Suppressor macrophage (primary cell): ENCODE measurements at places on chromosomes 1 and 21.

- peak; percentile 46 for DNase-seq
These were observed 72.3 kb upstream of the CAPZB start for GRCh38 chr1:19557609-19558051.

GRCh38 chr1:18041685-18042355 lies 65.8 kb upstream of the IGSF21 start:
- no peak for DNase-seq

GRCh38 chr1:27634177-27634984 lies 604 bp downstream of the FGR start:
- DNase-seq, result peak; percentile 86

- DNase-seq, result no peak
These were observed 5.9 kb upstream of the BRWD1 start for GRCh38 chr21:39319251-39319756.

DNA sequence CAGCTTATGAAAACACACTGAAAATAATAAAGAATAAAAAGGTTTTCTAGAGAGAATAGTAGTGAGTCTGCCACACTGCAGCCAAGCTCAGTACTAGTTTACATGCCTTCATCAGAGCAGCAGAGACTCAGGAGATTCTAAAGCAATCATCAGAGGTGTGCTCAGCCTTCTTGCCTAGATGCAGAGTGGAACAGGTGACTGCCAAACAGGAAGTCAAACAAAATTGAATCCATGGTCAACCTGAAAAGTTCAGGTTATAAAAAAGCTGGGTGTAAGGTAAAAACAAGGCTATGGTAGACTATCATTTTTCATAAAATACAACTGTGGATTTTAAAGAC lies 165.3 kb upstream of the C1orf105 start:
- no peak for DNase-seq

DNA sequence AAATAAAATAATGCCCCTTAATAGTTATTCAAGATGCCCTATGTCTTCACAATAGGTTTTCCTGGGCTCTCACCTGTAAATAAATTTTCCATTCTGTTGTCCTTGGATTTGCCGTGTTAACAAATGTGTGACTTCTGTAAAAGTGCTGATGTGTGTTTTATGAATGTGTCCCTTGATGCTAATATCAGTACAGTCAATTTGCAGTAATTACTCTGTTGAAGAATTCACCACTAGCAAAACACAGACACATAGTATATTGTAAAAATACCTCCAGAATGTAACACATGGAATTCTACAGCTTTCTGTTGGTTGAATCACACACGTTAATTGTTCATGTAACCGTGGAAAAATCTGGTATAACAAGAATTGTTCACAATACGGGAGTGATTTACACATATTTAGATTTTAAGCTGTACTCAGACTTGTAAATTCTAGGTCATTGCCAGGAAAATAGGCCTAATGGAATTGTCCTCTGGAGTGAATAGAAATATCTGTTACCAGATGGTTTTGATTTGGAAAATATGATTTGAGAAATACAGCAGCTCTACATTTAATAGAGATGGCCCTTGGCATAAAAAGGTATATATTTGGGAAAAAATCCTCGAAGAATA lies 36.7 kb upstream of the KCNK2 start:
- no peak for DNase-seq

GRCh38 chr1:56387071-56387740 lies 192.2 kb downstream of the PLPP3 start:
- DNase-seq, result no peak

GRCh38 chr1:172487550-172487949 lies 43.7 kb upstream of the PIGC start:
- DNase-seq, result no peak

DNA sequence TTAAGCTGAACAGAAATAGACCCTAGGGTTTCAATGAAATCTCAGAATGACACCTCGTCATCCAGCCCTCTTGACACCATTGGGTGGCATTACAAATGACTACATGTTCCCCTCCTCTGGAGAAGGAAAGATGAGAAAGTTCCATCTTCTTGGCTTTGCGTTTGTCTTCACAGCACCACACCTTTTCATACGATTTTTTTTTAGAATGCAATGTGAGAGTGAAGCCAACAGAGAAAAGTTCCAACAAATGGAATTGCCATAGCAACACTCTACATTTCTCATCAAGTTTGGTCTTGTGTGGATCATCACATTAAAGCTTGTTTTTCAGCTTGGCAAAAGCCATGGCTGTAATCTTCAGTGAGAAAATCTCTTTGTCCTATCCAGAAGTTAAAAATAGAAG lies 183.4 kb upstream of the SNX7 start:
- DNase-seq, result no peak

- DNase-seq, result no peak
These were observed 99.3 kb upstream of the ESRRG start for GRCh38 chr1:216822480-216822879.
